ENCODE measurements at places on chromosomes 6 and 20. TPM values are rescaled to one million over a fixed set of nuclear protein-coding genes. Genes with fewer than 3 reads are reported as not detected.

DNA sequence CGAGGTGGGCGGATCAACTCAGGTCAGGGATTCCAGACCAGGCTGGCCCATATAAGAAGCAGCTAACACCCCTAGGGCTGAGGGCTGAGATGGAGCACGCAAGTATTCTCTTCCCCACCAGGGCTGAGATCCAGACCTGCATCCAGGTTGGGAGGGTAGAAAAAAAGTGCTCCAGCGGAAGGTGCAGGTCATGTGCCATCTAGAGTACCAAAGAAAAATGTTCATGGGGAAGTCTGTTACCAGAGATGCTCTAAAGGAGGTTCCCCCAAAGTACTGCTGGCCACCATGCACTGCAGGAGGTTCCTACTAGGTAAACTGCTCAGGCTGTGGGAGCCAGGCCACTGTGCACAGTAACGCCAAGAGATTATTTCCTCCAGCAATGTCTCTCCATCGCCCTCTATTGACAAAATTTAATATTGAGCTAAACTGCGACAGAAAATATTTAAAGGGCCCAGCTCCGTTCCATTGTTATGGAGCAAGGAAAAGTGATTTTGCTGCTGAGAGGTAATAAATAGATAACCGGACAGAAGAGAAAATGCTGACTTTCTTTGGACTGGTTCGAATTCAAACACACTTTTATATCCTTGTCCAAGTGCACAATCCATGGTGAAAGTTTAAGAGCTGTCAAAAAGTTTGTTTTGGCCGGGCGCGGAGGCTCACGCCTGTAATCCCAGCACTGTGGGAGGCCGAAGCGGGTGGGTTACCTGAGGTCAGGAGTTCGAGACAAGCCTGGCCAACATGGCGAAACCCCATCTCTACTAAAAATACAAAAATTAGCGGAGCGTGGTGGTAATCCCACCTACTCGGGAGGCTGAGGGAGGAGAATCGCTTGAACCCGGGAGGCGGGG is 159.9 kb downstream of the OR2B2 start:
- H3K4me1 ChIP-seq = peaks cover 16% of the 10 kb centered on the region
- H3K27ac ChIP-seq = peak overlapping the region; percentile 86
- peak overlapping the region; percentile 62 for H3K4me3 ChIP-seq
- H3K36me3 ChIP-seq = no peaks in the 10 kb centered on the region

DNA sequence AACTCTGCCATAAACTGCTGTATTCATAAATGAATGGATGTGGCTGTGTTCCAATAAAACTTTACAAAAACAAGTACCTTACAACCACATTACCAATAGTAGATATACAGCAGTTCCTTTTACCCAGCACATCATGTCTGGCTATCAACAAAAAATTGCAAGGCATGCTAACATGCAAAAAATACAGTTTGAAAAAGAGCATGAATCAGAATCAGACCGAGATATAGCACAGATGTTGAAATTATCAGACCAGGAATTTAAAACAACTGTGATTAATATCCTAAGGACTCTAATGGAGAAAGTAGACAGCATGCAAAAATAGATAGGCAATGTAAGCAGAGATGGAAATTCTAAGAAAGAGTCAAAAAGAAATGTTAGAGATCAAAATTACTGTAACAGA is 8.4 kb upstream of the NUS1 start:
- no peak overlapping the region for H3K27ac ChIP-seq
- no peak for DNase-seq
- no peaks in the 10 kb centered on the region for H3K36me3 ChIP-seq
- H3K4me1 ChIP-seq = no peaks in the 10 kb centered on the region
- no peaks in the 10 kb centered on the region for H3K27me3 ChIP-seq
- no peak overlapping the region for H3K4me3 ChIP-seq

Gene ZSWIM3
- not detected for total RNA-seq

DNA sequence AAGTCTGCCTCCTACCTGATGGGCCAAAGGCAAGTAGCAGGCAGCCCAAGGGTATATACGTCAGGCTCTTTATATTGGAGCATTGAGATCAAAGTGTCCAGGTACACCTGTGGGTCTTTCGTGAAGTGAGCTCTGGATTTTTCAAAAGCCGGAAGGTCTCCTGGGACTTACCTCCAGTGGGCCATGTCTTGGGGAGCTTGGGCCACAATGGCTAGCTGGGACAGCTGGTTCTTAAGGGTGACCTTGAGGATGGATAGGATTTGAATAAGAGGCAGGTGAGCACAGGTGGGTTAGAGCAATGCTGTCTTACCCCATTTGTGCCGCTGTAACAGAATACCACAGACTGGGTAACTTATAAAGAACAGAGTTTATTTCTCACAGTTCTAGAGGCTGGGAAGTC is 153.4 kb downstream of the CDC5L start:
- no peaks in the 10 kb centered on the region for H3K36me3 ChIP-seq
- H3K27me3 ChIP-seq = no peaks in the 10 kb centered on the region
- no peak overlapping the region for H3K27ac ChIP-seq
- no peaks in the 10 kb centered on the region for H3K4me1 ChIP-seq
- no peak for DNase-seq

Gene DHX35
- 33.8 TPM for total RNA-seq

Gene TNFRSF21
- total RNA-seq = 112 TPM

- no peak overlapping the region for H3K27ac ChIP-seq
- no peaks in the 10 kb centered on the region for H3K27me3 ChIP-seq
- peaks cover 66% of the 10 kb centered on the region for H3K36me3 ChIP-seq
Observed at GRCh38 chr20:18166950-18167349, 29.3 kb downstream of the KAT14 start.

- no peaks in the 10 kb centered on the region for H3K27me3 ChIP-seq
- DNase-seq = no peak
- H3K27ac ChIP-seq = peak overlapping the region; percentile 34
- peaks cover 39% of the 10 kb centered on the region for H3K4me1 ChIP-seq
Observed at GRCh38 chr6:137775720-137776119, 91.3 kb upstream of the TNFAIP3 start.

Data from stomach (tissue), 19 donors.